ENCODE measurements at places on chromosomes 3 and 15.

DNA sequence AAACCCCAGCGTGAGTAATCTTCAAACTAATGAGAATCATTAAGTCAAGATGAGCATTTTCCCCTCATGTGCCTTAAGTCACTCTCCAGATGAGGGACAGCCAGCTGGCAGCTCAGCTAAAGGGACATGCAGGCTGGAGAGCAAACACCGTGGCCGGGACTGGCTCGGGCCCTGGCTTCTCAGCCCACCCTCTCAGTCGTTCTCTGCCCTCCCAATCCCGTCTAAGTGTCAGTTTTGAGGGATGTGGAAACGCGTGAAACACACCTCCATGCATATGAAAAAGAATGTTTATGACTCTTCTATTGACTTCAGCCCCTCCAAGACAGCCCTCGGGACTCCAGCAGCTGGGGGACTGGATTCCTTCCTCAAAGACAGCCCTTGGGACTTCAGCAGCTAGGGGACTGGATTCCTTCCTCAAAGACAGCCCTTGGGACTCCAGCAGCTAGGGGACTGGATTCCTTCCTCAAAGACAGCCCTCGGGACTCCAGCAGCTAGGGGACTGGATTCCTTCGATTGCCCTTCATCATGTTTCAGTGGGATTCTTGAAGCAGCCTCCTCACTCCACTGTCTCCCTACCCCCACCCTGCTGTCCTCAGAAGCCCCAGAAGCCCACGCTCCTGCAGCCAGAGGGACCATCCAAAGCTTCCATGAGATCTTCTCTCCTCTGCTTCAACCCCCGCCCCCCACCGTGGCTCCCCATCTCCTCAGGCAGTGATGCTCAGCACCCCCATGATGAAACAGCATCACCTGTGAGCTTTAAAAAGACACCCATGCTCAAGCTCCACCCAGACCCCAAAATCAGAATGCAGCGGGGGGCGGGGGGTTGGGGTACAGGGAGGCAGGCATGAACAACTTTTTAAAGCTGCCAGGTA is 228.9 kb downstream of the XXYLT1 start:
- DNase-seq, result no peak

GRCh38 chr3:108110934-108111333 is 20.1 kb upstream of the CD47 start:
- no peak for DNase-seq

DNA sequence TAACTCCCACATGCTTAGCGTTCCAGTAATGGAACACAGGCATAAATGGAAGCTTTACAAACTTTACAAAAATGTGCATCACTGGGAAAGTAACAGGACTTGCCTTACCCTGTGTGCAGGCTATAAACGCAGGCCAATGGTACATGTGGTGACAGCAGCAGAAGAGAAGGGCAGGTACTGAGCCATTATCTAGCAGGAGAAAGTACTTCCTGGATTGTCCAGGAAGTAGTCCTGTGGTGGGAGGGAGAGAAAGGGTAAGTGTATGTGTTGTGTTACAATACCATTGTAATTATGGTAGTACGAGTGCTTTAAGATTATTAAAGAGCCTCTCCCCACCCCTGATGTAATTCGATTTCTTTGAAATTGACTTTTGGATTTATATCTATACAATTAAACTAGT is 5.3 kb downstream of the ATP1B3 start:
- DNase-seq, result no peak

- DNase-seq, result no peak
These were observed 146.6 kb downstream of the SERPINI1 start for GRCh38 chr3:167882057-167882667.

DNA sequence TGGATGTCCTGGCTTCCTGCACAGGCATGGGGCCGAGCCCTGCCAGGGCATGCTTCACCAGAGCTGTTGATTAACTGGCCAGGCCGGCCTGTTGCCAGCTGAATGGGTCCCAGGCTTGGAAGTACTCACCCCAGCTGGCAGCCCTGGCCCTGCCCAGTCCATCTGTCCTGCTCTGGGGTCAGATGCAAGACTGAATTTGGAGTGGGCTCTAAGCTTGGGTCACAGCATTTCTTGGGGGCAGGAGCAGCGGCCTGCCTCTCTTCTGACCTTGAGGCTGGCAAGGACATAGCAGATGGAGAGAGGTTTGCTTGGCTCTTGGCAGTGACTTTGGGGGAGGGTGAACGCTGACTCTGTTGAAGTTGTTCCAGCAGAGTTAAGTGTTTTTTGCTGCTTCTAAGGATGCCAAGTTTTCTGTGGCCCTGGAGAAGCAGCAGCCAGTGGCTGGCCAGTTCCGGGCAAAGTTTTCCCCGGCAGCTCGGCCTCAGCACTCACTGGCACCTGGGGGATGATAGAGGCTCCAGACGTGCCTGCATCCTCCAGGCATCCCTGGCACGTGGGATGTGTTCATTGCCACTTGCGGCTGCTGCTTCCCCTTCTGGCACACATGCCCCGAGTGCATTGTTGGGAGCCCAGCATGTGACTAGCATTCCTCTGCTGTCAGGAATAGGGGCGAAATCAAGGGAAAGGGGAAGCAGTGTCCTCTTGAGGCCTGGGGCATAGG is 22.9 kb downstream of the PDIA5 start:
- DNase-seq, result no peak

DNA sequence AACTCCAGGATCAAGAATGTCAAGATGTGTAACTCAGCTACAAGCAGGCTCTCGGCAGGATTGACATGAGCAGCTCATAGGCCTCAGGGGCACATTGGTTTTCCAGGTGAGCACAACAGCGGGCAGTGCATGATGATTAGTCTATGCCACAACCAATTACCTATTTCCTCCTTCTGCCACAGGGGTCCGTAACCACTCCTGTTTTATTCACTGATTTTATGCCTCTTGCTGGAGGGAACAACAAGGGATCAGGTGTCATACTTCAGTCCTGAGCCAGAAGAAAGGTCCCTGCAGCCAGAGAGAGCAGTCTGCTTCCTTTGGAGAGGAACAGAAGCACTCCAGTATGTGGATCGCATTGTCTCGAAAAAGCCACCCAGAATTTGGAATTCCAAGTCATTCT is 35.1 kb upstream of the PTPRG start:
- no peak for DNase-seq

DNA sequence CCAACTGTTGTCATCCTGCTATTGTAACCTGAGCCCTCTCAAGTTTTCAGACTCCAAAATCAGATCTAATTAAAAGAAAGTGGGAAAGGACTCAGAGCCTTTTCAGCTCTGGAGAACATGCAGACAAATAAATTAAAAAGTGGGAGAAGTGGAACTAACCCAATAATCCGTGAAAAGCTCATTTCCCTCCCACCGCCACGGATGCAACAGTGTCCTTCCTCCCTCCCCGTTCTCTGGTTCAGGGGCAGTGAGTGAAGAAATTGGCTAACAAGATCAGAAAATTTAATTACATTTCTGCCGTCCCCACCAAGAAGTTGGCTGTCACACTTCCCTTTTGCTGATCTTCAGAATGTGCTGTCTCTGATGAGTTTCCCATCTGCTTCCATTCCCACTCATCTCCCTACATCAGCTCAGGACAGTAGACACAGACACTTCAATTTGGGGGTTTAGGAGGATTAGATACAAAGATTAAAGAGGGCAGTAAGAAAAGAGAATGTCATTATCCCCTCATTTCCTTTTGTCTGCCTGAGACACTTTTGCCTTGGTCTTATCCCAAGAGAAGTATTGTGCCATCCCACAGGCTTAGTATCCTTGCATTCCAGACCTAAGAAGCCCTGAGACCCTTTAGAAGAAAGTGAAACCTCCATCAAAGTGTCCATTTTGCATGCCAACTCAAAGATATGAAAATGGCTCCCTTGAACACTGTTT is 335.7 kb upstream of the PPP2R3A start:
- DNase-seq, result no peak

GRCh38 chr3:73768524-73769308 is 144.0 kb upstream of the PDZRN3 start:
- DNase-seq, result no peak
